ENCODE measurements at places on chromosomes 1 and 21.
A peak's percentile ranks its signal among the peaks of the same experiment; 100 is the strongest.

- H3K27ac ChIP-seq: peak overlapping the region; percentile 76
- H3K4me3 ChIP-seq: peak overlapping the region; percentile 73
- H3K4me1 ChIP-seq: peaks cover 21% of the 10 kb centered on the region
These were observed 16.8 kb upstream of the STMN1 start for GRCh38 chr1:25922971-25923552.

- no peak overlapping the region for H3K4me3 ChIP-seq
- H3K27ac ChIP-seq: no peak overlapping the region
- H3K27me3 ChIP-seq: no peaks in the 10 kb centered on the region
- H3K4me1 ChIP-seq: no peaks in the 10 kb centered on the region
These were observed 182.0 kb downstream of the LHX8 start for GRCh38 chr1:75316230-75316629.

DNA sequence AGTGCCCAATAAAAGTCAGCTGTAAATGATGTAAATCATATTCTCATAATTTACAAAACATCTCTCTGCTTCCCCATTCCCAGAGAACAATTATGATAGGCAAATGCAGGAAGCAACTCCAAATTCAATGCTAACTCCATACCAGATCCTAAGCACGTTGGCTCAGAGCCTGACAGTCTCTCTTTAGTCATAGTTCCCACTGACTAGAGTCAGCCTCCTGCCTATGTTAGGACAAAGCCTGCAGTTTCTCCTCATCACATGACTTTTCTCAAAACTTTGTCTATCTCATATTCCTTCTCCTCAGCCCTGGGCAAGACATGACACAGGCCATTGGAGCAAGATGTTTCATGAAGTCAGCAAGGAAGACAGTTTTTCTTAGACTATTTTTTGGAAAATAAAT is 101.5 kb upstream of the COL24A1 start:
- no peaks in the 10 kb centered on the region for H3K4me1 ChIP-seq
- no peaks in the 10 kb centered on the region for H3K36me3 ChIP-seq
- no peak overlapping the region for H3K27ac ChIP-seq
- H3K27me3 ChIP-seq: no peaks in the 10 kb centered on the region
- H3K4me3 ChIP-seq: no peak overlapping the region

DNA sequence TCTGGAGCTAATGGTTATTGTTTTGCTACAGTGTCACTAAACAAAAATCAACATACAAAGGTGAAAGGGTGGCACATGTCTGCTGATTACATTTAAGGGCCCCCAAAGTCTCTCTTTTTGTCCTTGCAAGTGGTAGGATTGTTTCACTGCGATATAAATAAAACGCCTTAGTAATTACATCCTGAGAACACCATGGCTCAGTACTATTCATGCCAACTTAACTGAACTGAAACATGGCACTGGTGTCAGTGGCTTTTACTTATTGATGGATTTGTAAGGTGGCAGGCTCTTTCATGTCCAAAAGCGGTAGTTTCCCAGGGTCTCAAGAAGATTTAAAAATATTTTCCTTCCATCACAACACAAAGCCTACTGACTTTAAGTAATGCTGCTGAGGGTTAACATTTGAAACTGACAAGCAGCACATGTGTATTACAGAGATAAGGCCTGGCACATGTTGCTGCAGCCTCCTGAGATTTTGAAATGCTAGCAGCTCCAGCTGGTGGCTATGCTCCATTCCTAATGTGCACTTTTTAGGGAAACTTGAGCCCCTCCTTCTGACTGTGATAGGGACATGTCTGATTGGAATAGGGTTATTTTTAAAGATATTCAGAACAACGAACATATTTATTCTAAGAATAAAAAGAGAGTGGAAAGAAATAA is 86.8 kb downstream of the ATP1B1 start:
- peak; percentile 19 for DNase-seq
- H3K4me3 ChIP-seq: no peak overlapping the region
- peak overlapping the region; percentile 41 for H3K27ac ChIP-seq

- DNase-seq: no peak
- H3K36me3 ChIP-seq: peaks cover 1% of the 10 kb centered on the region
- peak overlapping the region; percentile 91 for H3K27ac ChIP-seq
- peaks cover 81% of the 10 kb centered on the region for H3K4me1 ChIP-seq
- no peaks in the 10 kb centered on the region for H3K27me3 ChIP-seq
- H3K4me3 ChIP-seq: peak overlapping the region; percentile 74
These were observed 829 bp downstream of the ADAR start for GRCh38 chr1:154607106-154607608.

GRCh38 chr1:109749221-109749620 is 8.4 kb upstream of the GSTM3 start:
- H3K36me3 ChIP-seq: no peaks in the 10 kb centered on the region
- H3K27ac ChIP-seq: no peak overlapping the region
- DNase-seq: no peak
- peaks cover 7% of the 10 kb centered on the region for H3K4me1 ChIP-seq

GRCh38 chr1:180213401-180214170 is 16.5 kb upstream of the LHX4 start:
- DNase-seq: no peak
- no peaks in the 10 kb centered on the region for H3K4me1 ChIP-seq
- no peak overlapping the region for H3K27ac ChIP-seq

All from left ventricle myocardium inferior (tissue), 1 donor.